Bronchial epithelial cell (primary cell): ENCODE measurements at places on chromosomes 5 and 9.
A peak's percentile ranks its signal among the peaks of the same experiment; 100 is the strongest.

DNA sequence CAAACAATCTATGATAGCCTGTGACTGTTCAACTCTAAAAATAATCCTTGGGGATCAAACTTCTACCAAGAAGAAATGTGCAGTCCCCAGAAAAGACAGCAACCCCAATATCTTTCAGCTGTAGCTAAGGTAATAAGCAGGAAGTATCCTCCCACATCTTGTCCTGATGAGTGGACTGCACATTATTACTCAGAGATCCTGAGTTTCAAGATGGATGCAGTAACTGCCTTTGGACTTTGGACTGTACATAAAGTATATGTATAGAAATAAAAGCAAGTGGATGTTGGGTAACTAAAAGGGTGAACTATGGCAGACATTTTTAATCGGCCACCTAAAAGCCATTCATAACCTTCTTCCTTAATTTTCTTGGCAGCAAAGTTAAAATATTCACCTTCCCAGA is 45.1 kb downstream of the SMIM23 start:
- peak; percentile 31 for DNase-seq

DNA sequence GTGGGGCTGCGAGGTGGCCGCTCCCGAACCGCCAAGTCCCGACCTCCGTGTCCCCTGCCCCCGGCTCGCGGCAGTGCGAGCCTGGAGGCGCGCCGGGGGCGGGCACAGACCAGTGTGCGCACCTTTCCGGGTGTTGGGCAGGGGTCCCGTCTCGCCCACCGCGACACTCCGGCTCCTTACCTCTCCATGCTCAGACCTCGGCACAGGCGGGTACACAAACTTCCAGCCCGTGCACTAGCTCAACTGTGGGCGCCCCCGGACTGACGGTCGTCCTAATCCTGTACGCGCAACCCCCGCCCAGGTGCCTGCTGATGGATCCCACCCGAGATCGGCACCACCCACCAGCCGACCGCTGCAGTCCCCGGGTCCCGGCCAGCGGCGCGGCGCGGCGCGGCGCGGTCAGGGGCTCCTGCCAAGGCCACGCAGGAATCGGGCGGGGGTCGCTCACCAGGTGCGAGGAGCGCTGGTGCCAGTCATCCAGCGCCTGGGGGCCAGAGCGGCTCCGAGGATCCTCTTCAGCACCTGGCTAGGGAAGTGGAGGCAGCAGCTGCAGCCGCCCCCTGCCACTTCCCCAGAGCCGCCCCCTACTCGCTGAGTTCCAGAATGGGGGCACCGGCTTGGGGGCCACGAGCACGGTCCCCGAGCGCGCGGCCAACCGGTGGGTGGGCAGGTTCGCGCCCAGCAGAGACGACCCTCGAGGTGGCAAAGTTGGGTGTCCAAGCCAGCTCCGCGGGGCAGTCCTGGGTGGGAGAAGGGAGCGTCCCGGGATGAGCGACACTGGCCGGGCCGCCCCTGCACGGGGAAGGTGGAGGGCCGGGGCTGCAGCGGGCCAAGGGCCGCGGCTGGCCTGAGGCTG is 511 bp downstream of the SEMA5A start:
- no peak for DNase-seq

GRCh38 chr9:8429768-8430167 is 630.2 kb upstream of the DMAC1 start:
- no peak for DNase-seq

DNA sequence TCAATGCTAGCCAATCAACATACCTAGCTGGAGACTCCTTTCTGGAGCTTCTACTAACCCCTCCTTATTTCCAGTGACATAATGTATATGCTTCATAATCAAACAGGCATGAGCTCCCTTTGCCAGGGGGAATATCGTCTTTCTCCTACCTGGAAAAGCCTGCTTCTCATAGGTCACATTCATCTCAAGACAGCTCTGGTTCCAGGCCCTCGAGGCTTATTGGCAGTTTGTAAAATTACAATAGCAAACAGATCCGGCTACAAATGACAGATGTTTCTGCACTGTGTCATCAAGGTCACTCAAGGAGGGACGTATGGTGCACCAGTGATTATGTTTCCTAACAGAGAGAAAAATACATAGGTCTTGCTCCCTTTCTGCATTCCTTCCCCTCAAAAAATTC is 140.0 kb downstream of the SAXO1 start:
- no peak for DNase-seq

DNA sequence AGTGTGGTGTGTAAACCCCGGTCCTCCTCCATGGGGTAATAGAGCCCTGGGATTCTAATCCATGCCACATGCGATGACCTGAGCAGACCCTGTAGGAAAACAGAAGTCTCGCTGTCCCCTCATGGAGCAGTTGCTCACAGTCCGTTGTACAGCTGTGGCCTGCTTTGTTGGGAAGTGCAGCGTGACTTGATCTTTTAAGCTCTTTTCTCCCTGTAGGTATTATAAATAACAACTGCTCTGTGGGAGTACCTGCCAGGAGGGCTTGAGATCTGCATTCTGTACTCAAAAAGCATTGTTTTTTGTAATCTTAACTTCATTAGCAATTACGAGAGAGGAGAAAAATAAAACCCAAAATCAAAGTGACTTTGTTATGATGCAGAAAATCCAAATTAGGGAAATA is 17.3 kb downstream of the MEGF10 start:
- no peak for DNase-seq

DNA sequence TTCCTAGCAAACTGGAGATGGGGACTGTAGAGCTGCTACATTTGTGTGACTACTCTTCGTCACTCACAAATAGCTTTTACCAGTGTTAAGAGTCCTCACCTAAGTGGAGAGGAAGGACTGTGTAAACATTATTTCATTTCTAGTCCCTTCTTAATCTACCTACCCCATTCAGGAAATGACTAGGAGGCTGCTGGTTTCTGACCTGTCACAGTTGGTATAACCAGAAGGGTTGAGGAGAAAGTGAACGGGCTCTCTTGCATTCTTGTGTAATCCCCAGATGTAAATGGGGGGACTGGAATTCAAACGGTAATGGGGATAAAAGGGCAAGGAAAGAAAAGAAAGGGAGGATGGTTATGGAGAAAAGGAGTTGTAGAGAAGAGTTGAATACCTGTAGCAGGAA is 35.4 kb upstream of the BNIP1 start:
- peak; percentile 5 for DNase-seq

DNA sequence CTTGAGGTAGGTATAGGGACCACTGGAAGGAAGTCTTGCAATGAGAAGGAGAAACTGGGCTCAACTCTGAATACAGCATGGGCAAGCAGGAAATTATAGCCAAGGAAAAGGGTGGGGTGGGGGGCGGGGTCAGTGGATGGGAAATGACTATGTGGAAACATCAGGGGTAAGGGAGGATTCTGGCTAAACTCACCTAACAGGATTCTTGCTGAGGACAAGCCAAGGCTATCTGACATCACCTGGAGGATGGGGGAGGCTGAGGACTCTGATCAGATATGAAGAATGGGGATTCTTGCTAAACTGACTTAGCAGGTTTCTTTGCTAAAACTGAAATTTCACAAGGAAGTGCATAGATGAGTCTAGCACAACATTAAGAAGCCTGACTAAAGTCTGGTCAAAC is 40.8 kb downstream of the CTSL start:
- peak; percentile 97 for DNase-seq

- DNase-seq: no peak
Observed at GRCh38 chr5:160935776-160936175, 83.8 kb upstream of the ATP10B start.
